ENCODE measurements at places on chromosomes 6 and 20. TPM values are rescaled to one million over a fixed set of nuclear protein-coding genes. Genes with fewer than 3 reads are reported as not detected.

TRIM10 gene
- total RNA-seq, result 0.09 TPM

MDC1 gene
- 88.3 TPM for total RNA-seq

BACH2 gene
- total RNA-seq, result 89.7 TPM

RIPOR2 gene
- 9.4 TPM for total RNA-seq

CLPSL1 gene
- not detected for total RNA-seq

FHL5 gene
- total RNA-seq, result not detected

GCNT2 gene
- 2.8 TPM for total RNA-seq

PRR18 gene
- total RNA-seq, result 0.14 TPM

WFDC13 gene
- not detected for total RNA-seq

TREM2 gene
- total RNA-seq, result not detected

ATG5 gene
- total RNA-seq, result 34.7 TPM

HLA-DRA gene
- total RNA-seq, result 20.8 TPM

HBS1L gene
- total RNA-seq, result 102 TPM

OXT gene
- total RNA-seq, result not detected

TMEM244 gene
- not detected for total RNA-seq
